ENCODE measurements at places on chromosomes 2 and 18. TPM values are rescaled to one million over a fixed set of nuclear protein-coding genes. Genes with fewer than 3 reads are reported as not detected.
A peak's percentile ranks its signal among the peaks of the same experiment; 100 is the strongest.

GRCh38 chr2:148529745-148530144 lies 114.8 kb upstream of the EPC2 start:
- no peak for DNase-seq

DNA sequence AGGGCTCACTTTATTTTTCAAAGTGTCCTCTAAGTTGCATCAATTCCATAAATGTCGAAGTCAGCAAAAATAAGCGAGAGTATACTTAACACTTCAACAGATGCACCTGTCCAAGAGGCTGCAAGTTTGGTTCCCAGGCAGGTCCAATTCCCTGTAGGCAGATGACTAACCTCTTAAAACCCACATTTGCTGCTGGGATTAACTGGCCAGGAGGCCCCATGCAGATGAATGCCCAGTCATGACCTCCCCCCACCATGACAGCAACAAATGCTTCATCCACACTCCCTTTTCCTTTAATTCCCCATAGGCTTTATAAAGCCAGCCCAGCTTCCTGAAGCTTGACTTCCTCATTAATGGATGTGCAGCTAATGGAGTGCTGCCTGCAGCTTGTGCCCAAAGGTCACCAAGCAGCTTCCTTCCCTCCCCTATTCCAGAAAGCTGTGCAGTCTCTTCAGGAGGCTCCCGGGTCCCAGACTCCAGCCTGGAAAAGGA lies 35.7 kb downstream of the REEP1 start:
- DNase-seq: no peak

- no peak for DNase-seq
These were observed 34.4 kb upstream of the PKDCC start for GRCh38 chr2:42013409-42013808.

GRCh38 chr2:174802459-174802858 lies 38.2 kb upstream of the CHRNA1 start:
- no peak for DNase-seq

DNA sequence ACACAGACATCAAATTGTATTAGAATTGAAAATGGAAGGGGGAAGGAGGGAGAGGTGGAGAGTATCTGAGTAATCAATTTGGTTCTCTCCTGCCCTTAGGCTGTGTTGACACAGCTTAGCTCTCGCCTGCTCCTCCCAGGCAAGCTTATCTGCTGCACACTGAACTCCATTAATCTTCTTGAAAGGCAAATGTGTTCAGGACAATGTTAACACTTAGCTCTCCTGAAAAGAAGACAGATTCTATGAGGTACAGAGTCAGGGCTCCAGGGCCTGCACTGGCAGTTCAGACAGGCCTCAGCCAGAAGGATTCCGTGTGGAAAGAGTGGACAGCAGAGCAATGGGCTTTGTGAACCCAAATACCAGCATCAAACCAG lies 430.0 kb upstream of the TNP1 start:
- DNase-seq: peak; percentile 34

GRCh38 chr18:1585881-1586488 lies 681.3 kb downstream of the ADCYAP1 start:
- DNase-seq: peak; percentile 19

The GREB1L gene
- polyA plus RNA-seq: 1.7 TPM
